ENCODE measurements at places on chromosomes 3 and 15.

DNA sequence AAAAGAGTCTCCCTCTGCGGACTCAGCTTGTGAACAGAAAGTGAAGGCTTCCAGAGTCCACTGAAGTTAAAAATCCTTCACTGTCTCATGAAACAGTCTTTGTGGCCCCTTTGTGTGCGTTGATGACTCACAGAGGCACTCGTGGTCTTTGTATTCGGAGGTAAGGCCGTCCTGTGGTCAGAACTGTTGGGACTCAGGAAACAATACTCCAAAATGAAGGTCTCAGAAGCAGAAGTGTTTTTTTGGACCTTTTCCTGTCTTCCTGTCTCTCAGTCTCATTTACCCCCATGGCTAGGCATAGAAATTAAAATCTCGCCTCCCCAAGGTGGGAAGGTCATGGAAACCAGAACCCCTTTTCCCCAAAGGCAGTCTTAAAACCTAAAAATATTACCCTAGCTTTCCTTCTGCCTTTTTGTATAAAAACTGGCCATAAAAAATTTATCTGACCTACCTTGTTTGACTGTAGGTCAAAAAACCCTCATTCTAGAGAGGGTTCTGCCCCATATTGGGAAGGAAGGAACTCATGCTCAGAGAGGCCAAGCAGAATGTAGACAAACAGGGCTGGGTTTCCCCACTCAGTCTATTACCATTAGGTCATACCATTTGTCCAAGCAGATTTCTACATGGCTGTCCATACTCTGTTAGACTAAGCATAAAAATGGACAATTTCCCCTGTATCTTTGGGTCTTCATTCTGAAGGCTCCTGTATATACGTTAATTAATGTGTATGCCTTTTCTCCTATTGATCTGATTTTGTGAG is 19.1 kb upstream of the EPB42 start:
- DNase-seq: no peak

DNA sequence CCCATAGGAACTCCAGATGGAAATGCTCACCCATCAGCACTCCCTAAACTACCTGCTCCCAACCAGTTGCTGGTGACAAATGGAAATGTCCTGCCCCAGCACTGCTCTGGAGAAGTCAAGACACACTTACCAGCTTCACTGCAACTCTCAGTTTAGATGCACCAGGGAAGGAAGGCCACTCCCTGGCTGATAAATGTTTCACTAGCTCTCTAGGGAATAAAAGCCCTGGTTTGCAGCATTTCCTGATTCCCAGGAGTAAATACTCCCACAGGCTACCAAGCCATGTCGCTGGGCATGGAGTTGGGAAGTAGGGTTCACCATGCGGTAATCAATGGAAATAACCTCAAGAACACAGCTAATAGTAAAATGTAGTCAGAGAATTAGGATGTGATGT is 112.0 kb upstream of the NEO1 start:
- DNase-seq: no peak

GRCh38 chr3:108501535-108501934 is 8.9 kb downstream of the MYH15 start:
- no peak for DNase-seq

DNA sequence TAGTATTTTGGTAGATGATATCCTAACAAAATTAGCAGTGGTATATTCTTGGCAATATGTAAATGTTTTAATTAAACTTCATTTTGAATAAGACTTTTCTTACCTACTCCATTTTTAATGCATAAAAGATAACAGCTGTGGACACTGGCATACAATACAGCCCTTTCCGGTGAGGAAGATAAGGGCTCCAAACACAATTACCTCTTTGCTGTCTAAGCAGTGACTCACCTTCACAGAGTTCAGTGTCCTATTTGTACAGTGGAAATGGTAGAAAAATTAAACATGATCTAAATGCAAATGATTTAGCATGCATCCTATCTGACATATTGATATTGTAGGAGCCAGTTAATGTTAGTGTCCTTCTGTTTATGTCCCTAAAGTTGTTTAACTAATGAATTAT is 969.4 kb downstream of the PLOD2 start:
- peak; percentile 18 for DNase-seq

- DNase-seq: no peak
Measured at GRCh38 chr15:78880242-78880533, 7.5 kb downstream of the MORF4L1 start.
